H1 (cell line): ENCODE measurements at places on chromosomes 4 and X.

- H3K27ac ChIP-seq = no peak overlapping the region
- no peaks in the 10 kb centered on the region for H3K36me3 ChIP-seq
- no peaks in the 10 kb centered on the region for H3K4me1 ChIP-seq
- no peak overlapping the region for H3K4me3 ChIP-seq
- no peak for DNase-seq
- no peaks in the 10 kb centered on the region for H3K27me3 ChIP-seq
Measured at GRCh38 chrX:44996277-44996676, 123.3 kb downstream of the KDM6A start.

DNA sequence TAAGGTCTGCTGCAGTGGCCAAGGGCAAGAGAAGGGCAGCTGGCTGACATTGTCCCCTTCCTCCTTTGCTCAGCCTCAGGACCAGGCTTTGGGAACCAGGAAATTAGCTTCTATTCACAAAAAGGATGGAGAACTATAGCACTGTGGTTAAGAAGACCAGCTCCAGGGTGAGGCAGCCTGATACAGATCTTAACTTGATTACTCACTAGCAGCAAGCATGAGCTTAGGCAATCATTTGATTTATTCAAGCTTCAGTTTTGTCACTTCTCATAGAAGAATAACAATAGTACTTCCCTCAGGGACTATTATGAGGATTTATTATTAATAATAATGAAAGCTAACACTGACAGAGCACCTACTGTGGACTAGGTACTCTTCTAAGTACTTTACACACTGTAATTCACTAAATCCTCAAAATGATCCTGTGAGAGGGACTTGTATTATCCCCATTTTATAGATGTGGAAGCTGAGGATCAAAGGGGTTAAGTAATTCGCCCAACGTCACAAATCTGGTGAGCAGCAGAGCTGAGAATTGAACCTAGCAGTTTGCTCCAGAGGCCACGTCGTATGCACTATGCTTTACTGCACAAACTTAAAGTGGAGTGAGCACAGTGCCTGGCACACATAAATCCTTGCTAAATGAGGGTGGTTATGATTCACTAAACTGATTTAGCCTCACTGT is 130.4 kb upstream of the PAK3 start:
- H3K27ac ChIP-seq = no peak overlapping the region
- no peaks in the 10 kb centered on the region for H3K36me3 ChIP-seq

GRCh38 chr4:118972167-118972566 is 83.5 kb downstream of the SYNPO2 start:
- H3K27me3 ChIP-seq = no peaks in the 10 kb centered on the region
- no peaks in the 10 kb centered on the region for H3K36me3 ChIP-seq
- peaks cover 6% of the 10 kb centered on the region for H3K4me1 ChIP-seq

DNA sequence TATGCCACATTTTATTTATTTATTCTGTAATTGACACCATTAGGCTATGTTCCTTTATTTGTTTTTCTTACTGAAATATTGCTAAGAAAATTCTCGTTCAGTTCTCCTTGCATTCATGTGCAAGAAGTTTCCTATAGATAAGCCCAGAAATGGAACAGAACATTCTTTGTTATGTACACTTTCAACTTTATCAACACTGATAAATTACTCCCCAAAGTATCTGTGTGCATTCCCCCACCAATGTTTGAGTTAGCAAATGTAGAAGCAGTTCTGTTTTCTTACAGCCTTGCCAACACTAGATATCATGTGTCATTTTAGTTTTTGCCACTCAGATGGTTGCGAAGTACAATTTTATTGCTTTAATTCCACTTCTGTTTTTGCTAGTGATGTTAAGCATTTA is 166.4 kb upstream of the NPY2R start:
- H3K27ac ChIP-seq = no peak overlapping the region
- no peaks in the 10 kb centered on the region for H3K27me3 ChIP-seq
- H3K4me1 ChIP-seq = no peaks in the 10 kb centered on the region

DNA sequence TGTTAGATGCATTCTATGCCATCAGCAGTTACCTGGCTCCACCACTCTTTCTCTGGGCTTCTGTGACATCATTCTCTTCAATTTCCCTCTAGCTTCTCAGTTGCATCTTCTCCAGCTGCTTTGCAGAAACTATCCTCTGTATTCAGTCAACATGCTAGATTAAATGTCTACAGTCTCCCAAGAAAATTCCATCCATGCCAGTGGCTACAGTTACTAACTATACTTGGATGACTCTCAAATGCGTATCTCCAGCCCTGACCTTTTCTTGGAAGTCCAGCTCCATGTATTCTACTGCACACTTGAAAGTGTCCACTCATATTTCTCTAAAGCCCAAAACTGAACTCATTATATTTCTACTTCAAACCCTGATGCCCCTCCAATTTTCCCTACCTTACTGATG is 232.3 kb upstream of the TENM3 start:
- no peaks in the 10 kb centered on the region for H3K4me1 ChIP-seq
- no peak overlapping the region for H3K27ac ChIP-seq
- H3K27me3 ChIP-seq = no peaks in the 10 kb centered on the region
- no peaks in the 10 kb centered on the region for H3K36me3 ChIP-seq
- no peak for DNase-seq

DNA sequence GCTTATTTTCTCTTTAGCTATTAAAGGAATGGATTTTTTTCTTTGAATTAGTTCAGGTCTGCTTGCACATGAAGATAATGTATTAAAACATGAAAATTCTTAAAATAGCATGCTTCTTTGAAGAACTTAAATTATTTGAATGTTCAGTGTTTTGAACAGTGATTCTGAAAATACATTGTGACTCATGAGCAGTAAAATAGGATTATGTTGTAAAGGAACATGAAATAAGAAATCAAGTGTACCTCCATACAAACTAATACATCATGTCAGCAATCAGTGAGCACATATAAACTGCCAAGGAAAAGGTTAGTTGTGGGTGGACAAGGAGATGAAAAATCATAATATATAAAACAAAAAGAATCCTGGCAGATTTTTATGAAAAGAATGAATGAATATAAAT is 66.1 kb downstream of the SNX25 start:
- no peak for DNase-seq
- H3K4me1 ChIP-seq = peaks cover 7% of the 10 kb centered on the region
- no peak overlapping the region for H3K4me3 ChIP-seq

DNA sequence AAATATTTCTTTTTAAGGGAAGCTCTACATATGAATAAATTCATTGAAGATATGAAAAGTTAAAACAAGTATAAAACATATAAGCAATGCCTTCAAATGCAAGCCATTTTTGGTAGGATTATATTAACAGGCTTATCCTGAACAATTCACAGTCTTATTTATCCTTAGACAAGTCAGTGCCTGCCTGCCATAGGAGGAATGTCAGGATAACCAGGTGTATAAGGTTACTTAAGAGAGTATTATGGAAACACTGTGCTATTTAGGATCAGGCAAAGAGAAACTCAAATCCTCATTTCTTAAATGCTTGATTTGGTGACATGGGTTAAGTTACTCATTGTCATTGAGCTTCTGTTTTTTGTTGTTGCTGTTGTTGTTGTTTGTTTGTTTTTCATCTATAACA is 2029.9 kb upstream of the AGA start:
- H3K4me3 ChIP-seq = no peak overlapping the region
- peaks cover 3% of the 10 kb centered on the region for H3K4me1 ChIP-seq
- no peak overlapping the region for H3K27ac ChIP-seq
- H3K36me3 ChIP-seq = no peaks in the 10 kb centered on the region

DNA sequence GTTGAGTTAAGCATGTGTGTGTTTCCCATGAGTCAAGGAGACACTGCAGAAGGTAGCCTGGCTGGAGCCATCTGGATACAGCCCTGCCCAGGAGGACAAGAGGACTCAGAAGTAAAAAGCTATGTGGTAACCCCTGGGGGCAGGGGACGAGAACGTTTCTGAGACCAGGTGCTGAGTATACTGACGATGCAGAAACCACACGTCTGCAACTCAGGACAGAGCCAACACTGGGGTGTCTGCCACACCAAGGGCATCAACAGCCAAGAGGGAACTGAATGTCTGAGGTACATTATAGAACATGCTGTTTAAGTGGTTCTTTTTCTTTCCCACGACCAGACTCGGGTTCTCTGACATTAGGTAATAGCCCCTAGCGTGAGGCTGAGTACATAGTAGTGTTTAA is 94.1 kb upstream of the GPR34 start:
- H3K4me1 ChIP-seq = no peaks in the 10 kb centered on the region
- no peak for DNase-seq
- H3K36me3 ChIP-seq = no peaks in the 10 kb centered on the region
- H3K27me3 ChIP-seq = no peaks in the 10 kb centered on the region
- H3K4me3 ChIP-seq = no peak overlapping the region

DNA sequence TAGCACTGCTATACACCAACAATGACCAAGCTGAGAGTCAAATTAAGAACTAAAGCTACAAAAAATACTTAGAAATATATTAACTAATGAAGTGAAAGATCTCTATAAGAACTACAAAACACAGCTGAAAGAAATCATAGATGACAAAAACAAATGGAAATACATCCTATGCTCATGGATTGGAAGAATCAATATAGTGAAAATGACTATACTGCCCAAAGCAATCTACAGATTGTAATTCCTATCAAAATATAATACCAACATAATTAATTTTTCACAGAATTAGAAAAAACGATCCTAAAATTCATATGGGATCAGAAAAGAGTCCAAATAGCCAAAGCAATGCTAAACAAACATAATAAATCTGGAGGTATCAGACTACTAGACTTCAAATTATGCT is 87.8 kb downstream of the STARD8 start:
- H3K27me3 ChIP-seq = no peaks in the 10 kb centered on the region
- H3K4me3 ChIP-seq = no peak overlapping the region
- H3K36me3 ChIP-seq = no peaks in the 10 kb centered on the region
- DNase-seq = no peak
- no peak overlapping the region for H3K27ac ChIP-seq

- peaks cover 6% of the 10 kb centered on the region for H3K4me1 ChIP-seq
- no peaks in the 10 kb centered on the region for H3K36me3 ChIP-seq
- H3K27me3 ChIP-seq = peaks cover 26% of the 10 kb centered on the region
Measured at GRCh38 chr4:65665771-65666523, 4.3 kb downstream of the EPHA5 start.

- no peak overlapping the region for H3K4me3 ChIP-seq
- DNase-seq = no peak
- no peak overlapping the region for H3K27ac ChIP-seq
- H3K36me3 ChIP-seq = no peaks in the 10 kb centered on the region
Measured at GRCh38 chr4:17055788-17056187, 157.3 kb upstream of the LDB2 start.

DNA sequence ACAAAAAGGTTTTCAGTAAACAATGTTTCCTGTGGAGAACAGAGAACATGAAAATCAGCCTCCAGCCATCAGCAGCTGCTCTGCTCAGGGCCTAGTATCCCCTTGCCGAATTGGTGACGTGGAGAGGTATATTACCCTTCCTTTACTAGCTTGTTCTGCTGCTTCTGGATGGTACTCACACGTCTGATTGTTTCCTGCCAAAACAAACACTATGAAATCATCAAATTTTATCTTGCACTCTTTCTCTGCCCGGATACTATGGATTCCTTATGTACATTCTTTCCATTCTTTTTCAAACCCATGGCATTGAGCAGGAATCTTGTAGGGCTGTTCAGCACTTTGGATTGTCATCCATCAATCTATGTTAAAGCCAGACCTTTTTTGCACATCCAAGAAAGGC is 18.8 kb upstream of the METAP1 start:
- no peaks in the 10 kb centered on the region for H3K36me3 ChIP-seq
- H3K4me1 ChIP-seq = no peaks in the 10 kb centered on the region
- no peak overlapping the region for H3K27ac ChIP-seq

DNA sequence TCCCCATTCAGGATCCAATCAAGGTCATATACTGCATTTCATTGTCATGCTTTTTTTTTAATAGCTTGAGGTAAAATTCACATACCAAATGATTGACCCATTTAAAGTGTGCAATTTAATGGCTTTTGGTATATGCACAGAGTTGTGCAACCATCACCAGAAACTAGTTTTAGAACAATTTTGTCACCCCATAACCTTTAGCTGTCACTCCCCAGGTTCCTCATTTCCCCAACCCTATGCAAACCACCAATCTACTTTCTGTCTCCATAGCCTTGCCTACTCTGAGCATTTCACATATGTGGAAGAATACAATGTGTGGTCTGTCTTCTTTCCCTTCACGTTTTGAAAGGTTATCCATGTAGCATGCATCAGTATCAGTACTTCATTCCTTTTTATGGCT is 1.4 kb upstream of the SMAD1 start:
- H3K36me3 ChIP-seq = no peaks in the 10 kb centered on the region
- H3K4me3 ChIP-seq = no peak overlapping the region
- H3K4me1 ChIP-seq = no peaks in the 10 kb centered on the region; the same call in none of the 2 replicates
- DNase-seq = no peak
- no peak overlapping the region for H3K27ac ChIP-seq

DNA sequence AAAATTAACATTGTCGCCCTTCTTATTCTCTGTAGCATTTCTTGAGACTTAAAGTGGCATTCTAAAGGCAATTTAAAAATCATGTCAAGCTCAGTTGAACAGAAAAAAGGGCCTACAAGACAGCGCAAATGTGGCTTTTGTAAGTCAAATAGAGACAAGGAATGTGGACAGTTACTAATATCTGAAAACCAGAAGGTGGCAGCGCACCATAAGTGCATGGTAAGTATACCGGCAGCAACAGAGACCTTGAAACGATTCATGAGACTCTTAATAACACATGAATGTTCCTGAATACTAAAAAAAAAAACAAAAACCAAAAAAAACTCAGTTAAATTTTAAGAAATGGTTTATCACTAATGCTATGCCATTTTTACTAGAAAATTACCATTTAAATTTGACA is 82.4 kb upstream of the HPRT1 start:
- H3K27me3 ChIP-seq = no peaks in the 10 kb centered on the region
- no peak overlapping the region for H3K27ac ChIP-seq
- H3K4me1 ChIP-seq = no peaks in the 10 kb centered on the region
- DNase-seq = no peak

- H3K27me3 ChIP-seq = no peaks in the 10 kb centered on the region
- no peak overlapping the region for H3K27ac ChIP-seq
- DNase-seq = no peak
- H3K4me1 ChIP-seq = peaks cover 10% of the 10 kb centered on the region
Measured at GRCh38 chrX:139844163-139844562, 88.7 kb downstream of the ATP11C start.

DNA sequence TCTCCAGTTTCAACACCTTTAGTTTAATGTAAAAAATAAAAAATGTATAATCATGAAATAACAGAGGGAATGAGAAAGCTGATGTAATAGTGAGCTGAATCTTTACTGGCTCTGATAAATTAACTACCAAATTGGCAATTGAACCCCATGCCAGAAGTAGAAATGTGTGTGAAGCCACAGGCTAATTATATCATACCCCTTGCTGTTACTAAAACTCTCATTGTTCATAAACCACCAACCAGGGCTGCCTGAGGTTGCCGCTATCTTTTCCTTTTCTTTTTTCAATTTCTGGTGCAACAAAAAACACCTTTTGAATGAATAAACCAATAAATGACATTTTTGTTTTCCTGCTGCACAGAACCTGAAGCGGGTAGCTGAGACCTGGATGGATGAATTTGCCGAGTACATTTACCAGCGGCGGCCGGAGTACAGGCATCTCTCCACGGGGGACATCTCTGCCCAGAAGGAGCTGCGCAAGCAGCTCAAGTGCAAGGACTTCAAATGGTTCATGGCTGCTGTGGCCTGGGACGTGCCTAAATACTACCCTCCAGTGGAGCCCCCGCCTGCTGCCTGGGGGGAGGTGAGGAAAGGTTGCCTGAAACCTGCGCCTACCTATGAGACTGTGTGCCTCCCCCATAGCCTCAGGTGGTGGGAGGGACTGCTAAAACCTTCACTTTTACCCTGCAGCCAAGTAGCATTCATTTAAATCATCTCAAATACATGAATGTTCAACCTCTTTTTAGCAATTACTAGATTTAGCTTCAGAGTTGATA is 216.7 kb upstream of the GALNT7 start:
- DNase-seq = no peak
- no peaks in the 10 kb centered on the region for H3K27me3 ChIP-seq
- H3K4me1 ChIP-seq = no peaks in the 10 kb centered on the region; the same call in 1 of the 2 replicates
- H3K27ac ChIP-seq = no peak overlapping the region
